ENCODE measurements at places on chromosomes 5 and 9.

DNA sequence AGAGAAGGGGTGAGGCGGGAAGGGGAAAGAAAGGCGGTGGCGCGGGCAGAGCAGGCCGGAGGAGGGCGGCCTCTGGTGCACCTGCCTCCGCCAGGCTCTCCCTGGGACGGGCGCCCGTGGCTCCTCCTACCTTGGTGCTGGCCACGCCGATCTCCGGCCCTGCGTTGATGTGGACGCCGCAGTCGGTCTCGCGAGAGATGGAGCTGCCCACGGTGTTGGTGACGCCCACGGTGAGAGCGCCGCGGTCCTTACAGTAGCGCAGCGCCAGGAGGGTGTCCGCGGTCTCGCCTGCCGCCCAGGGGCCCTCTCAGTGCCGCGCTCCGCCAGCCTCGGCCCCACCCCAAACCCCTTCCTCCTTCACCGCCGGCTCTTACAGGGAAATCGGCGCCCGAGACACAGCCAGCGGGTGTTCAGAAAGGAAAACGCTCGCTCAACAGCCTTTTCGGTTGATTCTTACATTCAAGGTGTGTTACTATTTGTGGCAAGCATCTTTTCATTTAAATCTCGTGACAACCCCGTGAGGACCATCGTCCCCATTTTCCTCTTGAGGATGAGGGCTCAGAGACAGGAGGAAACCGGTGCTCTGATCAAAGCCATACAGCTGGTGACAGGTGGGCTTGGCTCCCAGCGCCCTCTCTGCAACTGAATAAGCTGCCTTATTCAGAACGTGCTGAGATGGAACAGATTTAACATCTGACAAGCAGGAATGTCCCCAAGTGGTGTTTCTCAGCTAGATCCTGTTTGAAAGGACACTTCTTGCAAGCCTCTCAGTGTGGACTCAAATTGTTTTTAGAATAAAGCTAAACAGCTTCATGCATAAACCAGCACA is 22.0 kb upstream of the MAPK9 start:
- DNase-seq = peak; percentile 76

DNA sequence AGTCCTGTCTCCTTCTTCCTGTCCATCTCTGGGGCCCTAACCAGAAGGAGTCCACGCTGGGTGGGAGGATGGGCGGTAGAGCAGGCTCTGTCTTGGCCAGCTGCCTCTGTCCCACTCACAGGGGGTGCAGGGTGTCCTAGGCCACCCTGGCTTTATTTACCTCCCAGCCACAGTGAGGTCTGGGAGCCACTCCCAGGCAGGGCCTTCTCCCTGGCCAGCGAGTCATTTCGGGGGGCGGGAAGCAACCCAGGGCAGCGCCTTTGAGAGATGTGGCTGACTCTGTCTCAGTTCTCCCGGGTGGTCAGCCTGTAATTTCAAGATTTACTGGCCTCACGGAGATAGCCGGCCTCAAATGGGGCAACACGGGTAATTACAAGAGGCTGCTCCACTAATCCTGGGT is 67.4 kb upstream of the PTCH1 start:
- no peak for DNase-seq

- DNase-seq = no peak
Measured at GRCh38 chr9:15524845-15525455, 14.2 kb upstream of the PSIP1 start.

- DNase-seq = no peak
Measured at GRCh38 chr5:52801329-52801728, 13.6 kb downstream of the ITGA1 start.

GRCh38 chr5:39430461-39430860 is 5.7 kb upstream of the DAB2 start:
- DNase-seq = no peak

DNA sequence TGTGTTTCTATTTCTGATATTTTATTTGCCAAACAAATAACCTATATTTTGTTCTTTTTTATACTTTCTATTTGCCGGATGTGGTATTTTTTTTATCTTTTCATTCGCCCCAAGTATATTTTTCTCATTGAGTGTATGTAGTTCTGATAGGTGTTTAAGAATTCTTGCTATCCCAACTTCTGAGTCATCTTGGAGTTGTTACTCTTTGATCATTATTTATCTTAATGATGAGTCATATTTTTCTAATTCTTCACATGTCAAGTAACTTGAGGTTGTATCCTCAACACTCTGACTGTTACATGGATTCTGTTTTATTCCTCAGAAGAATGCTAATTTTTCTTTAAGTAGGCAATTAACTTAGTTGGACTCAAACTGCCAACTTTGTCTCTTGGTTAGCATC is 498.1 kb downstream of the TLE1 start:
- no peak for DNase-seq

- DNase-seq = peak; percentile 28
Measured at GRCh38 chr5:113487781-113488644, at the start of gene MCC. MCC (minus strand) TSS chr5:113488453.

DNA sequence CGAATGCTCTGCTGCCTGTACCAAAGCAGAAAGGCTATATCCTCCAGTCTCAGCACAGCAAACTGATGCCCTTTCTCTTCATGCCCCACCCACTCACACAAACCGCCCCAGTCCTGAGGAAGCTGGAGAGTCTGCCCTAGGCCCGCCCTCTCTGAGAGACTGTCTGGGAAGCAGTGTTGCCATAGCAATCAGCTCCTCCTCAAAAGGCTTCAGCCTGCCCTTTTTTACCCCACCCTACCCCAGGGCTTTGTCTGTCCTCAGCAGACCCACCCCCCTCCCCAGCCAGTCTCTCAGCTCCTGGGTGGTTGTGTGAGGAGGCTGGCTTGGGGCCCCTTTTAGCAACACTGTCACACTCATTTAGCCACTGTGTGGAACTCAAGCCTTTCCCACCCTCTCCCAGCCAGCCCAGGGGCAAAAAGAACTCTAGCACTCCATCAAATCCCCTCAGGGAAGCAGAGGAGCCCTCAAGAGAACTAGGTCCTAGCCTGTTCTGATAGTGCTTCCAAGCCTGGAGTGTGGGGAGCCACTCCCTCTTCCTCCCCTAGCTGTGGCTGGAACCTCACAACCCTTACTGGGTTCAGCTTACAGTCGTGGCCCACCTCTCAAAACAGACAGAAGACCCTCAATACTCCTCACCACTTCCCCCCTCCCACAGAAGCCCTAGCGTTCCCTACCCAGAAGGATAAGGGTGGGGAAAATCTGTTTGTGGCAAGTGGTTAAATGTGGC is 1.4 kb downstream of the ATOSB start:
- DNase-seq = peak; percentile 57

DNA sequence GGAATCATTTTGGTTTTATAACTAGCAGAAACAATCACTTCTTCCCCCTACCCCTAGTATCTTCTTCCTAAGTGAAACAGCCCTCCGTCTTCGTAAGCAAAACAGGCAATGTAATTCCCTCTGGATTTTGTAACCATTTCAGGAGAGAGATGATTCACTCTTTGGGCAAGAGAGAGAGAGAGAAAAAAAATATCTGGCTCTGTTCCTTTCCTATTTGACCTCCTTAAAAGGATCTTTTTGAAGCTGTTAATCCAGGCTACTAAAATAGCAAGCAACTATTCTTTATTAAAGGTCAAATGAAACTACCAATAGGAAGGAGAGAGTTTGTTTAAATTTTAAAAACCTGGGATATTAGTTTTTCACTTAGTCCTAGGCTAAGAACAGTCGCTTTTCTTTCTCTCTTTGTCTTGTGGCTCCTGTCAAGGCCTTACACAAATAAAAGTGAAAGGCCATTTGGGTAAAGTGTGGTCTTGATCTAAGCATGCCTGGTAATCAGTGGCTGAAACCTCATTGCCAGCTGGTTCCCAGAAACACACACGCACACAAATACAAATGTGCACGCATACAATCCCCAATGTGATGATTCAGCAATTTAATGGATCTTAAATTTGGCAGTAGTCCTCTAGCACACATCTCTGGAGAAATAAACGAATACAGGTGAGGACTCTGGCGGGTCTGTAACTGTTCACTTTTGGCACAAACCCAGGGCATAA is 70.2 kb downstream of the PRUNE2 start:
- DNase-seq = no peak

DNA sequence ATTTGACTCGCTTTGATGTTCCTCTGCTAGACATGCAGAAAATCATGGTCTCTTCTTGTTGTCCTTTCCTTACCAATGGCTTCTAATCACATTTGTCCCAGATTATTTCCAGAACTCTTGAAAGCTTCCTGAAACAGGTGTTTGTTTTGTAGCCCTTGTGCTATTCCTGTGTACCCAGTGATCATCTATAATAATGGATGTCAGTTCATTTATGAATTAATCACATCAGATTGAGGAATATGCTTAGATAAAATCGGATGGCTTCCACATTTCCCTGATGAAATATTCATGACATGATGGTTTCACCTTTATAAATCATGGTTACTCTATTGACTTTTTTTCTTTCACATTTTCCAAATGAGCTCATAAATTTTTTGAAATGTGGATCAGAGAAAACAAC is 359.0 kb upstream of the DMAC1 start:
- DNase-seq = no peak

GRCh38 chr5:160450164-160450932 is 28.7 kb downstream of the PTTG1 start:
- DNase-seq = no peak

GRCh38 chr5:6732634-6733410 is 19.6 kb downstream of the TENT4A start:
- DNase-seq = no peak

DNA sequence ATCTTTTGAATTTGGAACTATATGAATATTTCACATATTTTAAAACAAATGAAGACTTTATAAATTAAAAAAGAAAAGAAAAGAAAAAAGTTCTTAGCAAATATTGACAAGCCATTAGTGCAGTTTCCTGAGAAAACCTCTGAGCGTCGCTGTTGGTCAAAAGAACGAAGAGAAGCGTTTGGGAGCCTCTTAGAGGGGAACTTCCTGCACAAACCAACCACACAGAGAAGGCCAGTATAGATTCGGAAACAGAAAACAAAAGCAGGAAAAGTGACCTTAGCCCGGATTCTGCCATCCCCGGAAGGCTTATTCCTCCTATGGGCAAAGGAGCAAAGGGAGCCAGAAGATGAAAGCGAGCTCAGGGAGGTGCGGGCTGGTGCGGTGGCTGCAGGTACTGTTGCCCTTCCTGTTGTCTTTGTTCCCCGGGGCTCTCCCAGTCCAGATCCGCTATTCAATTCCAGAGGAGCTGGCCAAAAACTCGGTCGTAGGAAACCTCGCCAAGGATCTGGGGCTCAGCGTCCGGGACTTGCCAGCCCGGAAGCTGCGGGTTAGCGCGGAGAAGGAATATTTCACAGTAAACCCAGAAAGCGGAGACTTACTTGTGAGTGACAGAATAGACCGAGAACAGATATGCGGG is at the start of gene PCDHGB2:
PCDHGB2 (plus strand) TSS at position 205 of the 637 bp plus-strand sequence; CDS start at position 347, 142 bp downstream.
- DNase-seq = no peak

GRCh38 chr5:175214152-175214551 is 229.8 kb downstream of the DRD1 start:
- no peak for DNase-seq

GRCh38 chr5:152523964-152524363 is 118.9 kb upstream of the NMUR2 start:
- no peak for DNase-seq

GRCh38 chr9:4375424-4376200 is 75.7 kb upstream of the GLIS3 start:
- DNase-seq = no peak

GRCh38 chr9:136671646-136672430 is 9.1 kb downstream of the EGFL7 start:
- DNase-seq = no peak

DNA sequence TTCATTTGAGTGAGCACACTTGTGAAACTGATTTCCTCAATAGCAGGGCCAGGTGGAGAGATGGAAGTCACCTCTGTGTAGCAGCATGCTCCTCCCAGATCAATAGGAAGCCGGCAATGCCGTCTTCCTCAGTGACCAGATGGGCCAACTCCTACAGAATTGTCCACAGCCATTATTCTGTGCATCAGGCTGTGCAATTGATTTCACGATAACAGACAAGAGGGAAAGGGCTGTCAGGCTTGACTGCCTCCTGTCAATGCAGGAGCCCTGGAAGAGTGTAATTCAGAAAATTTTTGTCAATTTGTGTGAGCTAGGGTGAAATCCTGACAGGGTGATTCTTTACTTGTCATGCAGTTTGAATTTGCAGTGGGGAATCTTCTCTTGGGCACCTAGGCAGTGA is 838.4 kb upstream of the NUDT12 start:
- DNase-seq = no peak

- no peak for DNase-seq
Measured at GRCh38 chr9:98951967-98952366, 8.3 kb downstream of the COL15A1 start.

GRCh38 chr5:175880797-175881312 is 9.5 kb downstream of the CPLX2 start:
- no peak for DNase-seq

DNA sequence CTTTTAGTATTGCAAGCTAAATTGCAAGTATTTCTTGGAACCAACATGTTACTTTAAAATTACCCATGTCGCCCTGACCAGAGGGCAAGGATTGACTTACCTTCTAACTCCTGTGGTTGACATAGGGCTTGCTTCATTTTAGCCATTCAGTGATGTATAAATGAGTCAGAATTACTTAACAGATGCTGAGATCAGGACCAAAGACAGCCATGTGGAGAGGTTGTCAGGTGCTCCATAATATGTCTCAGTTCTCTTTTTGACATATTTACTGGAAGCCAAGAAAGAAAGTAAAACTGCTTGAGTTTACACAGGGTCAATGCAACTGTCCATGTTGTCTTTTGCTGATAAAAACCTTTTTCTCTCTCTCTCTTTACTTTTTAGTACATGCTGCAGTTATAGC is 33.2 kb downstream of the F2RL2 start:
- DNase-seq = no peak

GRCh38 chr9:80449513-80449912 is 877.7 kb downstream of the TLE4 start:
- DNase-seq = no peak

- DNase-seq = no peak
Measured at GRCh38 chr9:123469282-123469681, 113.3 kb downstream of the CRB2 start.

- DNase-seq = no peak
Measured at GRCh38 chr5:161713042-161713441, 27.5 kb downstream of the GABRA6 start.

DNA sequence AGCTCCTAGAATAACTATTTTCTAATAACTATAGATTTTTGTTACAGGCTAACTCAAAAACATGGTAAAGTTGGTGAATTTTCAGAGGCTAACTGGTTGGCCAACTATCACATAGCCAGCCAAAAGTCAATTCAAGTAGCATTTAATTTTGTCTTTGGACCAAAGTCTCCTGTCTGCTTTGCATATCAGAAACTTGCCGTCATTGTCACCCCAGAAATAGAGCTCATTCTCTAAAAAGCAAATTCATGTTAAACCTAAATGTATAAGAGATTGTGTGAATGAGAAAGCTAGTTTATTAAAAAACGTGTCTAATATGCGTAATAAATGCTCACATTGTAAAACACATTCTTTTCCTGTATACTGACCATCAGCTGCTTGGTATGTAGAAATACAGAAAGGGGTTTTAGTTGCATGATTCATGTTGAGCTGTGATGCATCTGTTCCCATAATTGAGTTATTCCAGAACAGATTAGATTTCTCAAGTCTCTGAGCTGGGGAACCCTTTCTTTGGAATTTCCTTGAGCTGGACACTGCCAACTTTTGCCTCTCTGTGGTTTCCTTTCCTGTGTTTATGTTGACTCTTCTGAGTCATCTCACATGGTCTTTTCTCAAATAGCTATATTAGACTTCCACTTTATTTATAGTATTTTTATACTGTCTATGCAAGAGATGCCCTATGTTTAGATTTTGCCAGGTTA is 7.3 kb downstream of the SRFBP1 start:
- DNase-seq = no peak

Measured in stimulated activated CD8-positive, alpha-beta memory T cell treated with anti-CD3 and anti-CD28 coated beads, Interleukin-2, amount 100 ng/mL, for 48 hours (primary cell).